Thyroid gland (tissue), 4 donors: ENCODE measurements at places on chromosomes 2 and 18. TPM values are rescaled to one million over a fixed set of nuclear protein-coding genes. Genes with fewer than 3 reads are reported as not detected.

DNA sequence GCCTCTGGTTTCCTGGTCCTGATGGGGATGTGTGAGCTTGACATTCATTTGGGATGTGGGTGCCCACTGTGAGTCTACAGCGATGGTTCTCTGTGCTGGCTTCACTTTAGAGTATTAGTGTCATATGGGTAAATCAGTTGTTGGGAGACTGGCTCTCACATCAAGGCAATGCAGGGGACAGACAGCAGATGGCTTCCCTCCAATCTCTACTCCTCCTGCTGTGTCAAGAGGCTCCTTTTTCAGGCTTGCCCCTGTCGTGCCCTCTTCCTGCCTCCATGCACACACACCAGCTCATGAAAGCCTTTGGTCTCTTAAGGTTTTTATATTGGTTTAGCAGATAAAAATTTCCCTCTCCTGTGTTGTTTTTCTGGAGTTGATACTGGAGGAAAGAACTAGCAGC is 315.6 kb downstream of the RDH14 start:
- no peak for DNase-seq

DNA sequence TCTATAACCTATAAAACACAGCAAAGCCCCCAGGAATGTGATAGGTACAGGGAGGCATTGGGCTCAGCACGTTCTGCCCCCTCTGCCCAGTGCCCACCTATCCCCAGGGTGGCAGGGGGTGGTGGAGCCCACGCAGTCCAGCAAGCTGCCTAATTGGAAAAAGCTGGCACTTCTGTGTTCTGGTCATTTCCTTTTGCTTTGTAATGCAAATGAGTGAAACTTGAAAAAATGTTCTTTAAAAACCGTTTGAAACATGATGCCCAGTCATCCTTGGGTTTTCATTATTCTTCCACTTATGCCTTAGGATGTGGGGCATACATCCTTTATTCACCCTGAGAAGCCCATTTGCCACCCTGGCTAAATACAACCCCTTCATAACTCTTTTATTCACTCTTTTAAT is 89.9 kb upstream of the LTBP1 start:
- no peak for DNase-seq

GRCh38 chr2:220469201-220469600 is 841.8 kb downstream of the SLC4A3 start:
- DNase-seq, result no peak

Gene LYG1
- total RNA-seq, result 0.40 TPM

DNA sequence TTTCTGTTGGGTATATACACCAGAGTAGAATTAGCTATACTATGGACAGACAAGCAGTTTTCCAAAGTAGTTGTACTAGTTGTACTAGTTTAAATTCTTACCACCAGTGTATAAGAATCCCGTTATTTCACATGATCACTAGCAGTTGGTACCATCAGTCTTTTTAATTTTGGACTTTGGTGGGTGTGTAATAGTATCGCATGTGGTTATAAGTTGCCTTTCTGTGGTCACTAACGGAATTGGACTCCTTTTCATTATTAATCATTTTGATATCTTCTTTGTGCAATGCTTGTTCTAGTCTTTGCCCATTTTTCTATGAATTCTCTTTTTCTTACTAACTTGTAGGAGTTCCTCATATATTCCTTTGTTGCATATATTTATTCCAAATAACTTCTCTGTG is 89.8 kb downstream of the ASXL2 start:
- DNase-seq, result no peak

DNA sequence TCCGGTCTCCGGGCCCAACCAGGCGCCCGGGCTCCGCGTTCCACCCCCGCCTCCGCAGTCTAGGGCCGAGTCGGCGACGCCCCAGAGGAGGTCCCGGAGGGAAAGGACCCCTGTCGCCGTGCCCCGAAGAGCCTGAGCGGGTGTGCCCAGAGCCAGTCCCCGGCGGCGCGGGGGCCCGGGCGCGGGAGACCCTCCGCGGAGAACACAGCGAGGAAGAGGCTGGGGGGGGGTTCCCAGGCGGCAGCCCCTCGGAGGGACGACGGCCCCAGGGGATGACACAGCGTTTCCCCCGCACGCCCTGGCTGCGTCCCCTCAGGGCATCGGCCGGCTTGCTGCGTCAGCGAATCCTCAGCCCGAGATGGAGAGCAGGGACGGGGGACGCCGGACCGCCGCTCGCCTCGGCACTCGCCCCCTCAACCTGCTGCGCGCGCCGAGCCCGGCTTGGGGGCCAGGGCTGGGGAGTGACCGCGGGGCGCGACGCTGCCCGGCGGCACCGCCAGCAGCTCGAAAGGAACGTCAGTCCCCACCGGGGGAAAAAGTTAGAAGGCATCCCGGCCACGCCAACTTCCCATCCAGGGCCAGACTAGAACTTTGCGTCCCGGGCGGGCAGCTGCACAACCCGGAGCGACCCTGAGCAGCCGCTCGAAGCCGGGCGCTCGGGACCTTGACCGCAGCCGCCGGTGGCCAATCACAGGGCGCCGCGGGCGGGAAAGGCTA is 711 bp downstream of the SFXN5 start:
- DNase-seq, result peak; percentile 33

- DNase-seq, result no peak
Observed at GRCh38 chr2:126877861-126878565, 20.7 kb upstream of the TEX51 start.

DNA sequence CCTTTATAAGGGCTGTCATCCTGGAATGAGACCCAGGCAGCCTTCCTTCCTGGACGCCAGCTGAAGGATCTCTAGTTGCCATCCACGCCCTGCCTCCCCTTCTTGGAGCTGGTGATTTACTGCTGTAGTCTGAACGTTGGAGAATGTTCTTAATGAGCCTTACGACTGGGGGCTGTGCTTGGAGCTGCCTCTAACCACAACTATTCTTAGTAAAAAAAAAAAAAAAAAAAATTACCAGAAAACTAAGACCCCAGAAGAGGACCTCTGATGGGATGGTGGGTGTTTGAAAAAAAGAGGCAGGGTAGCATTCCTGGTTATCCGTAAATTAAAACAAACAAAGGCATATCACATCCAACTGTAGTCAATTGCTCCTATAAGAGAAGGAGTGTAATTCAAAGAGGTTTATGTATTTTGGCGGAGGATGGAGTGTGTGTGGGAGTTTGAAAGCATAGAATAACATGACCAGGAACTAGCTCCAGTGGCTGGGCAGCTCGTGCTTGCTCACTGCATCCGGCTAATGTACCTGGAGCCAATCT is 105.4 kb downstream of the QPCT start:
- DNase-seq, result no peak

GRCh38 chr18:25814841-25815458 is 275.5 kb downstream of the SS18 start:
- no peak for DNase-seq

Gene CAPN14
- not detected for total RNA-seq

GRCh38 chr2:66382091-66382490 is 52.8 kb upstream of the MEIS1 start:
- DNase-seq, result no peak

DNA sequence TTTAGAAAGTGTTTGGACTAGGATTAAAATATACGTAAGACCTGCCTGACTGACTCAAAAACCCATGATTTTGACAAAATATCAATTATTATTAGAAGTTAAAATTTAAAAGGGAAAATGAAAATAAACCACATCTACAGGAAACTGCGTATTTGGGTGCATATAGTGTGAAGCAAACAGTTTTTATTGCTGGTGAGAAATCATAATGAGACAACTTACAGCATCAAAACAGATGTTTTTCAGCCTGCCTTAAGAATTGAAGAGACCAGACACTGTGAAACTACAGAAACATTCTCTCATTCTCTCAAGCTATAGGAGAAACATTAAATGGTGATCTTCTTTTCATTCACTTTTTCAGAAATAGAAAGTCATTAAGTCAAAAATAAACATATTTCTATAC is 62.9 kb downstream of the RAD51AP2 start:
- no peak for DNase-seq

Gene NAT8
- not detected for total RNA-seq

Gene PLEK
- 11.8 TPM for total RNA-seq

GRCh38 chr2:223010641-223011040 is 41.3 kb upstream of the KCNE4 start:
- no peak for DNase-seq

- DNase-seq, result no peak
Observed at GRCh38 chr2:14301331-14301730, 331.2 kb upstream of the LRATD1 start.

Gene TEX44
- not detected for total RNA-seq

DNA sequence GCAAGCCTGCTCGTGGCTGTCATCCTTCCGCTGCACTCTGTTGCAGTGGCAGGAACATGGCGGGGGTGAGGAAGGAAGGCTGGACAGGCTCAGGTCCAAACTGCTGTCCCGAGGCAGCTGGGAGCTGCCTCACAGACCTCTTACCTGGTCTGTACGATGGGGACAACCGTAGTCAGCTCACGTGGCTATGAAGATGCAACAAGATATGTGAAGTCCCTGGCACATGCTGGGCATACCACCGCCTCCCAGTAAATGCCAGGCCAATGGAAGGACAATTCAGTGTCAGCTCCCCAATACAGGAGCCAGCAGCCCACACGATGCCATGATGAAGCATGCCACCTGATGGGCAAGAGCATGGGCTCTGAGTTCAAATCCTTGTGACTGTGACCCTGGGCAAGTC is 344.4 kb downstream of the CYRIA start:
- no peak for DNase-seq

GRCh38 chr2:51424418-51424817 is 392.5 kb upstream of the NRXN1 start:
- DNase-seq, result no peak

Gene UGGT1
- total RNA-seq, result 53.1 TPM

DNA sequence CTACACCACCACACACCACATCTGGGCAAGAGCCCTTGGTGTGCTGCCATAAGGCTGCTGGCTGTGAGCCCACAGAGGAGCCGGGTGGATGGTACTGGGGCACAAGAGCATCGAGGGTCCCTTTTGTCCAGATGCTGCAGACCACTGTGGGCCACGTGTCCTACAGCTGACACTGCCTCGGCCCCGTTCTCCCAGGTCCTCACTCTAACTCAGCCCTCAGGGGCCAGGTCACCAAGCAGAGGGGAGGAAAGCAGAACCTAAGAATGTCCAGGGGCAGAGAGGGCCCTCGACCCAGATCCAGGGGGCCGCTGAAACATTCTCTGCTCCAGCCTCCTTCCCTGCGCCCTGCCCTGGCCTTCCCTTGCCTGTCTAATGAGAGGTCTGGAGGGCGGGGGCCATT is 91.7 kb upstream of the ASB18 start:
- no peak for DNase-seq

DNA sequence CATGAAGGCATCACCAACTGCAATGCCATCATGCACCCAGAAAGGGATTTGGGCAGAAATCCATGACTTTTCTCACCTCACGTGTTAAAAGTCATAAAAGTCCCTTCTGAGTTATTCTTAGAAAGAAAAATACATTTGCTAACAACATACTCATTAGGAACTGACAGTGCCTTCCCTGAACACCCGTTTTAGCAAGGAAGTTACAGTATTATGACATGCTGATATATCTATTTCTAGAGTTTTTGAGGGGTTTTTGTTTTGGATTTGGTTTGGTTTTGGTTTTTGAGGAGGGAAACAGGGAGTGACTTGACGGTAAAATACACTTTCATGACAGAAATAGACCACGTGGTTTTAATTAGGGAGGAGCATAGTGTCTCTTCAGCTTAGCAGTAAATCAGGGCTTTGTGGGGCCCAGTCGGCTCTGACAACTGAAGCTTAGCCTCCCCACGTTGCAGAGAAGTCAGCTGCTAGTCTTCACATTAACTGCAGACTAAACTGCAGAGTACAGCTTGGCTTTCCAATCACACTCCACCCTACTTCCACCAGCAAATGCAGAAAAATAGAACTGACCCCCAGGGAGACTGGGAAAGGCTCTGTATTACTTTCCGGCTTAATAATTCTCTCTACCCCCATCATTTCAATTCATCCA is 141.4 kb downstream of the FAM124B start:
- no peak for DNase-seq

- no peak for DNase-seq
Observed at GRCh38 chr2:26395394-26395793, 6.3 kb upstream of the DRC1 start.

DNA sequence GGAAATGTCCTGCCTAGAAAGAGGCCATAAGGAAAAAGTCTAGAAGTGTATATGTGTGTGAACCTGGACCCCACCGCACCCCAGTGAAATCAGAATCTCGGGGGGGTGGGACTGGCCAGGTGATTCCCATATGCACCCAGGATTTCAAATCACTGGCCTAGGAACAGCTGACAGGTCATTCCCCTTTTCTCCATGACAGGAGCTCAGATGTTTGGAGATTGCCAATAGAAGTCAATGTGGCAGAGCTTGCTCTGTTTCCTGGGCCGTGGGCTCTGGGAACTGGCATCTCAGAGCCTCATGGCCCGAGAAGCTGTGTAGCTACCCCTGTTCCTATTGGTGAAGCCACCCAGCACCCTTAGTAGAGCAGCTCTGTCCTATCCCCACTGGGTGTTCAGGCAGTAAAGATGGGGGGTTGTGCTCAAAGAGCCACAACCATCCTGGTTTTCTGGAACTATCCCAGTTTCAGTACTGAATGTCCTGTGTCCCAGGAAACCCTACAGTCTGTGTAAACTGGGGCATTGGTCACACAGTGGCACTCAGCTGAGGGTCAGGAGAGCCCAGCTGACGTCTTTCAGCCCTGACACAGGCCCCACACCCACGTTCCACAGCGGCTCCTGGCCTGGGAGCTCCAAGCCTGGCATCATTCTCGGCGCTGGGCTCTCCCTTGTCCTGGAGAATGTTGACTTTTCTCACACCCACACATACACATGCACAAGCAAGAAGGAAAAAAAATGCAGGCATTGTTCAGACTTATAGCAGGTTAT is 18.9 kb downstream of the GNLY start:
- DNase-seq, result peak; percentile 98

GRCh38 chr2:23824777-23825212 is 102.1 kb downstream of the ATAD2B start:
- no peak for DNase-seq

Gene CCDC74B
- 24.1 TPM for total RNA-seq

DNA sequence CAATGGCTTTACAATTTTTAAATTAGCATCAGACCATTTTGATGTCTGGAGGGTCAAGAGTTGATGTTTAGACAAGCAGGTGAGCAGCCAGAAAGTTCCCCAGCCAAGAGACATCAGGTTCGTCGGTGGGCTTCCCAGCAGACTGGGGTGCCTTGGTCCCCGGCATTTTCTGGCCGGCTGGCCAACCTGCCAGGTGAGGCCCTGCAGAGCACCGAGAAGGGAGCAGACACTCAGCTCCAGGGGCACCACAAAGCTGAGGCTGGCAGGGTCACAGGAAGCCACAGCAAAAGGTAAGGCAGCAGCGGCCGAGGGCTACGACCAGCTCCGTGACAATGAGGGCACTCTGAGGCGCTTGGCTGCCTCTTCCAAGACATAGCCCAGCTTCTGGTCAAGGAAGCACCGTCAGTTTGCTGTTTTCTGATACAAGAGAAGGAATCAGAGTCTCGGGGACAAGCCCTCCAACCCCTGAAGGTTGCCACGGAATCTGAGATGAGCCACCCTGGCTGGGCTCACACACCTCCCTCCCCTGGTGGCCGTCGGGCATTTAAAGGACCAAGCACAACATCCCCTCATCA is 229.0 kb downstream of the MGAT5 start:
- no peak for DNase-seq

Gene PLCL1
- 10.4 TPM for total RNA-seq

Gene DQX1
- not detected for total RNA-seq

Gene UGT1A3
- total RNA-seq, result not detected

GRCh38 chr2:160551259-160551658 is 57.7 kb upstream of the RBMS1 start:
- no peak for DNase-seq

GRCh38 chr2:30373881-30374302 is 73.2 kb upstream of the LCLAT1 start:
- DNase-seq, result no peak
